ENCODE measurements at places on chromosomes 7 and 10. TPM values are rescaled to one million over a fixed set of nuclear protein-coding genes. Genes with fewer than 3 reads are reported as not detected.

The POT1 gene
- total RNA-seq: 14.1 TPM

The HPSE2 gene
- not detected for total RNA-seq

DNA sequence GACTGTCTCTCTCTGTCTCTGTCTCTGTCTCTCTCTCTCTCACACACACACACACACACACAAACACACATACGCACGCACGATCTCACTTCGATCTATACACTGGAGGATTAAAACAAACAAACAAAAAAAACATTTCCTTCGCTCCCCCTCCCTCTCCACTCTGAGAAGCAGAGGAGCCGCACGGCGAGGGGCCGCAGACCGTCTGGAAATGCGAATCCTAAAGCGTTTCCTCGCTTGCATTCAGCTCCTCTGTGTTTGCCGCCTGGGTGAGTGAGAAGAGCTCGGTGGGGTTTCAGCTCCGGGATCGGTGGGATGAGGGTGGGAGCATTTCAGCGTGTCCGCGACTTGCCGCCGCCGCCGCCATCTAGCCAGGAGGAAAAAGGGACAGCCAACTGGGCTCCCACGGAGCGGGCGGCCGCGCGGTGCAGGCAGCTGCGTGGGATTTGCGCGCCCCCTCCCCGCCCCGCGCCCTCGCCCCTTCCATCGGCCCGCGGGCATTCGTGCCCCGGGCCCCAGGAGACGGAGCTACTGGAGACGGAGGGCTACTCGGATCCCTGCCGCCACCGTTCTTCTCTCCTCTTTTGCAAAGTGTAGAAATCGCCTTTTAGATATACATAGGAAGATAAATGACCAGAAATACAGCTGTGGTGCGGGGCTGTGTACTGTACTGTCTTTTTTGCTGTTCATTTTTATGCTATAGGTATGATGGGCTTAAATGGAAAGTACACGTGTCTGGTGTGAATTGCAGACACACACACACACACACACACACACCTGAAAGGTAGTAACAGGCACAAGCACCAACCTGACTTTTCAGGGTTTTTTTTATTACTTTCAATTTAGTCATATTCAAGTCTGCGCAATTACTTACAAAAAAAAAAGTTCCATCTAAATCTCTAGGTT is 581 bp downstream of the PTPRZ1 start:
- H3K4me3 ChIP-seq: peak overlapping the region; percentile 26
- peaks cover 83% of the 10 kb centered on the region for H3K27me3 ChIP-seq
- peaks cover 10% of the 10 kb centered on the region for H3K4me1 ChIP-seq
- H3K27ac ChIP-seq: no peak overlapping the region
- H3K36me3 ChIP-seq: no peaks in the 10 kb centered on the region
- DNase-seq: peak; percentile 20

DNA sequence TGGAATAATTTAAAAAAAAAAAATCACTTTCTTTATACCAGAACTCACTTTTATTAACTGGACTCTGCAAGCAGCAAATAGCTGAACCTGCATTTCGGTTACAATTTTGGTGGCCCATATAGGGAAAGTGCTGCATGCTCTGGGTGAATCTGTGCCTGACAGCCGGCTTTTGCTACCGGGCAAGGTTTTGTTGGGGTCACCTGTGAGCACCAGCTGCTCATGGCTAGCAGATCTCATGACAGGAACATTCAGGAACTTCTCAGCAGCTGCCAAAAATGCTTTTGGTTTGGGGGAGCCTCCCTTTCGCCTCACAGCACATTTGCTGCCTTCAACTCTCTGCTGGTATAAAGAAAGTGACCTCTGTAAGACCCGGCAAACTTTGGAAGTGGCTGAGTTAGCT is 13.2 kb upstream of the CREB3L2 start:
- H3K27ac ChIP-seq: no peak overlapping the region
- 0 out of 2 replicates have a peak, but pooled peaks cover 3% of the 10 kb centered on the region for H3K27me3 ChIP-seq
- H3K4me1 ChIP-seq: no peaks in the 10 kb centered on the region
- H3K4me3 ChIP-seq: no peak overlapping the region
- no peaks in the 10 kb centered on the region for H3K36me3 ChIP-seq
- no peak for DNase-seq

GRCh38 chr10:62016623-62017490 is 115.4 kb downstream of the ARID5B start:
- peak overlapping the region; percentile 21 for H3K27ac ChIP-seq
- peaks cover 13% of the 10 kb centered on the region for H3K36me3 ChIP-seq
- H3K4me3 ChIP-seq: no peak overlapping the region
- peaks cover 56% of the 10 kb centered on the region for H3K4me1 ChIP-seq
- DNase-seq: no peak
- no peaks in the 10 kb centered on the region for H3K27me3 ChIP-seq

- H3K36me3 ChIP-seq: peaks cover 13% of the 10 kb centered on the region
- DNase-seq: no peak
- H3K27me3 ChIP-seq: no peaks in the 10 kb centered on the region
- no peak overlapping the region for H3K4me3 ChIP-seq
- H3K27ac ChIP-seq: no peak overlapping the region
- H3K4me1 ChIP-seq: peaks cover 13% of the 10 kb centered on the region
Observed at GRCh38 chr10:119377451-119377957, 165.0 kb downstream of the RGS10 start.

GRCh38 chr10:128047351-128047750 is 78.9 kb downstream of the MKI67 start:
- no peaks in the 10 kb centered on the region for H3K36me3 ChIP-seq
- H3K4me3 ChIP-seq: no peak overlapping the region
- DNase-seq: no peak

DNA sequence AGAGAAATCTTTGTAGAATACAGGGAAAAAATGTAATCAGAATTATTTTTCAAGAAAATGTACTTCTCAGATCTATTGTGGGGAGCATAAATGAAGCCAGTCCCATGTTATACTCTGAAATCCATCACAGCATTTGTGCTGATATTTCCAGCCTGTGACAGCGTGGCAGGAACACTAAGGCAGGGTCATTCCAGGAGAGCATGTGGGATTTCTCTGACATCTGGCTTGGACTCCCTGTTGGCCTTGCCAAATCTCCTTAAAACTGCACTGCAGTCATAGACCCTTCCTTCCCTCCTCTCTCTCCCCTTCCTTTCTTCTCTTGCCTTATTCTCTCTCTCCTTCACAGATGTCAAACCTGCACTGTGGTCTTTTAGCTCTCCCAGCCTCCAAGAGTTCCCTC is 6.5 kb upstream of the TSPAN13 start:
- H3K27ac ChIP-seq: no peak overlapping the region
- no peaks in the 10 kb centered on the region for H3K36me3 ChIP-seq
